Activated T-cell treated with anti-CD3 and anti-CD28 coated beads, Interleukin-2, amount 50 U/mL, for 1 hour (primary cell): ENCODE measurements at places on chromosomes 5 and 9.
A peak's percentile ranks its signal among the peaks of the same experiment; 100 is the strongest.

GRCh38 chr5:96609369-96609768 is 52.8 kb upstream of the CAST start:
- no peak for DNase-seq

DNA sequence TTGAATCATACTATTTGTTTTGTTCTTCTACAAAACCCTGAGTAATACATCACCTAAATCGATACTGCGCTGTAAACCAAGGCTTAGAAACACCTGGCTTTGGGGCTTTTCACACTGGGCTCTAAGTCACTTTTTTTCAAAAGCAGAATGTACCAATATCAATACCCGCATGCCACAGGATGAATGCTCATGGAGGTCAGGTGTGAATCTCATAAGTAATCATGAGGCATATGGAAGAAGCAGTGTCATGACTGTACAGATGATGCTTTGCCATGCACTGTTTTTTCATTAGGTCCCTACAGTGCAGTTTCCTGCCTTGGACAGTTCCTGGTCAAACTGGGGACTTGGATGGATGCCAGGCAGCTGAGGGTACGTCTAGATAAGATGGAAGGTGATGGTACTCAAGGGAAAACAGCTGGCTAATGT is 49.0 kb upstream of the ATG10 start:
- no peak for DNase-seq

DNA sequence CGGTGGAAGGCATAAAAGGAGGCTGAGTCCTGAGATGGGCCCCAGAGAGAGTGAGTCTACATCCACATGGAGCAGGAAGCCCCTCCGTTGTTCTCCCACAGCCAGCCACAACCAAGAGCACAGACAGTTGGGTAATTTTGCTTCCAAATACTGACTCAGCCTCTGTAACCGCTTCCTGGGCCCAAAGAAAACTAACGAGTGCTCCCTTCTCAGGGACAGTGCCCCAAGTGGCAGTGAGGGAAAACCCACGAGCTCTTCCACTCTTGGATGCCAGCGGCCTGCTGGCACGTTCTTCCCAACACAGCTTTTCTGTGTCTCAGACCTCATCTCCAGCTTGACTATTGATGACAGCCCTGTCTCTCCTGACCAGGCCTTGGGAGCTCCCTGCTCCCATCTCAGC is 207.6 kb downstream of the FSTL4 start:
- DNase-seq: no peak

GRCh38 chr5:158855510-158855909 is 244.2 kb downstream of the EBF1 start:
- no peak for DNase-seq

DNA sequence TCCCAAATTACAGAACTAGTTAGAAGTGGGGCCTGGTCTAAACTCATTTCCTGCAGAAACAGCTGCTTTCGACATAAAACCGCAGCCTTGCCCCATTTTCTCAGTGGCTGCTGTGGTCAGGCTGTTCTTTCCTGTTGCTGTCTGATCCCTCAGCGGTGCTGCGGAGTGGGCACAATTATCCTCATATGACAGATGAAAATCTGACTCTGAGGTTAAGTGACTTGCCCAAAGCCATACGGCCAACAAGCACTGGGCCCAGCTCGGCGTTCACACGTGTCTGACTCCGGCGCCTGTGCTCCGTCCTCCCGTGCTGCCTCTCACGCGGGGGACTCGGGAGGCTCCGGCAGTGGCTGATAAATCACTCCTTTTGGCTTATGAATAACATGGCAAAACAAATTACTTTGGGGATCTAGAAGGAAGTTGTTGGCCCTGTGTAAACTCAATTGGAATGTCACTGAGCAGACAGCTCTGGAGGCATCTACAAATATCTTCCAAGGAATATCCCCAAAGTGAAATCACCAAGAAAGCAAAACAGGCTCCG is 142.6 kb upstream of the LMX1B start:
- peak; percentile 66 for DNase-seq

GRCh38 chr9:1726993-1727759 is 288.0 kb upstream of the SMARCA2 start:
- DNase-seq: no peak

GRCh38 chr5:10913841-10914240 is 152.8 kb upstream of the DAP start:
- no peak for DNase-seq
